Stimulated activated CD4-positive, alpha-beta T cell treated with anti-CD3 and anti-CD28 coated beads, TNF-alpha, amount 100 ng/mL, for 4 hours (primary cell): ENCODE measurements at places on chromosomes 3 and 15.

GRCh38 chr15:73362900-73363299 lies 5.9 kb downstream of the HCN4 start:
- DNase-seq: no peak

- DNase-seq: no peak
Measured at GRCh38 chr3:11553436-11554235, 90.1 kb downstream of the VGLL4 start.

DNA sequence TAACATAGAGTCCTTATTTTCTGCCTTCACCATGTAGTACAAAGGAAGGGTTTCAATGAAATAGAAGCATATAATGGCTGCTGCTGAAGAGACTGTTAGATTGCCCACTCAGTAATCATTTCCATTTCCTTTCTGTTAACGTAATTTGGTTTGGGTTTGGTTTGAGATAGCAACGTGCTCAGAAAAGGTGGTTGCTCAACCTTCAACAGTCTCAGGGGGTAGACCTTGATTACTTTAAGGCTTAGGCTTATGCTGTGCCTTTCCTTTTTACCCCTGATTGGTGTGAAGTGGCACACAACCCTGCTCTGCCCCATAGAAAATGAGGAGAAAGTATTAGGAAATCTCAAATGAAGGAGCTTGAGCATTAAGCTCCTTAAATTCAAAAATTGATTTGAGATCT lies 163.7 kb upstream of the TP63 start:
- no peak for DNase-seq

GRCh38 chr3:14549256-14549919 lies 9.2 kb upstream of the GRIP2 start:
- DNase-seq: no peak

DNA sequence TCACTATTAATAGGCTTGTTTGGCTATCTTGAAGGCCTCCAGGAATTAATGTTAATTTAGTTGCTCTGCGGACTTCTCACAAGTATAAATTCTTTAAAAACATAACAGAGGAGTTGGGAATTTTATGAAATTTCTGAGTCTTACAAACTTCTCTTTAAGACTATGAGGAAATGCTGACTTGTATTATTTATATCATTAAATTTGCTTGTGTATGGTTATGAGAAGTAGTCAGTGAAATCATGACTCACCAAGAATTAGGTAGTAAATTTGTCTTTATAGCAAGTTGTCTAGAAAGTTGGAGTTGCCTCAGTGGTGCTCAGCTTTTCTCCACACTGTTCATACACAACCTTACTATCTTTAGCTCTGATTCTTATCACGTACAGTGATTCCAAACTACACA lies 26.5 kb downstream of the PHLDB2 start:
- no peak for DNase-seq

DNA sequence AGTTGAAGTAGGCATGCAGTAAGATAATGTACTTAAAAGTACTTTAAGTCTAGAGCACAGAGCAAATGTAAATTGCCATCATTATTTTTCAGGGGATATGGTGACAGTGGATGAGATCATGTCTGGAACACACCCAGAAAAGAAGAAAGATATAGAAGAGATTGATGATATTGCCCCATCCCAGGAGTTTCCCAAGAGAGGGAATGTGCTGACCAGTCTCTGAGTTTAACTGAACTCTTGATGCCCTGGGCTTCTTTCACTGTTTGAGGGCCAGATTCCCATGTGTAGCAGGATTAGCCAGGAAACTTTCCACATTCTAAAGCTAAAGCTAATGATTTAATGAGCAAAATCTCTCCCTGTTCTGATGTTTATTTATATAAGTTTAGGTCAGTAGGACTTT lies 366.8 kb upstream of the UMPS start:
- no peak for DNase-seq

- no peak for DNase-seq
Measured at GRCh38 chr3:35524856-35525255, 114.5 kb upstream of the ARPP21 start.

- DNase-seq: no peak
Measured at GRCh38 chr3:72658466-72659100, 189.7 kb downstream of the SHQ1 start.

DNA sequence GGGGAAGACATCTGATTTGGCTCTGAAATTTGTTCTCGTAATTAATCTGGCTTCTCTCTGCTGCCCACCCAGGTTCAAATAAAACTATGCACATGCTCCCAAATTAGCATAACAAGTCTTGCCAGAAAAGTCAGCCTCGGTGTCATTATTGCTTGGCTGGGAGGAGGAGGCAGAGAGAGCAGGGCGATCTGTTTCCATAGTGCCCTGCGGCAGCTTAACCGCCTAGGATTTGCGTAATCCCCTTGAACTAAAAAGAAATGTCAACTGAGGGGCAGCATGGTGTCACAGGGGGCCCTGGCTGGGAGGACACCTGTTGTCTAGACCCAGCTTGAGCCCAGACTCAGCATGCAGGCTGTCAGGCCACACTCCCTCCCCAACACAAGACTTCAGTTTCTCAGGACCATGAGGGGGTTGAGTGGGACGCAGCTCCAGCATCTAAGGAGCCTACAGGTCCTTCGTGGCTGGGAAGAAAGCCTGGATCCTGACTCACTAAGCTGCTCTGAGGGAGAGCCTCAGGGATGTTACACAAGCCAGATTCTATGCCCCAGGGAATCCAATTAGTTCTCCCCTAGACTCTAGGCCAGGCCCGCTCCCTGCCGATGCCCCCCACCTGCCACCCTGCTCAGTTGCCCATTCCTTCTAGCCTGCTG lies 17.3 kb downstream of the MRPS11 start:
- DNase-seq: no peak

DNA sequence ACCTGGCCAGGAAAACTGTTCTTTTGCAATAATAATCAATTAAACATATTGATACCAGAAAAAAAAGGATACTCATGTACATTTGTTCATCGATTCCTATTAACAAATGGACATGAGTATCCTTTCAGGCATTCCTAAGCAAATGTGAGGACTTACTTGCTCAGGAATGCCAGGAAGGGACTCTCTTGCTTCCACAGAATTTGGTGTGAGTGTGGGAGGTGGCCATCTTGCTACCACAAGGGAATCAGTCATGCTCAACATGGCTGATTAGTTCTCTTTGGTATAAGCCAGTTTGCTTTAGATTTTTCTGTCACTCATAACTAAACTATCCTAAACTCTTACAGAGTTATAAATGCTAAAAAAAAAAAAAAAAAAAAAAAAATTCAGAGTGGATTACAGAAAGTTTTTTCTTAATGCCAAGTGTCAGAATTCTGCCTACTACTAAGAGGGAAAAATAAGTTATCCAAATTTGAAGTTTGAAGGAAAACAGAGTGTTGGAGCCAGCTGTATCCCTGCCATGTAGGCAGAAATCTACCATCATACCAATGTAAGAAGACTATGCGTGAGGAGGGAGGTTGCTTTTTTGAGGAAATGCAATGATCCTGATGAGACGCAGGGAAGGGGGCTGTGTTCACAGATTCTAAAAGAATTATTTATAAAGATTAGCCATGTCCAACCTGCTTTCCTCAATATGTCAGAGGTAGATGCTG lies 98.7 kb downstream of the PLD1 start:
- DNase-seq: no peak

GRCh38 chr15:64800476-64800875 lies 25.0 kb downstream of the PIF1 start:
- DNase-seq: no peak

- DNase-seq: no peak
Measured at GRCh38 chr15:23572844-23573243, 7.4 kb downstream of the MKRN3 start.

DNA sequence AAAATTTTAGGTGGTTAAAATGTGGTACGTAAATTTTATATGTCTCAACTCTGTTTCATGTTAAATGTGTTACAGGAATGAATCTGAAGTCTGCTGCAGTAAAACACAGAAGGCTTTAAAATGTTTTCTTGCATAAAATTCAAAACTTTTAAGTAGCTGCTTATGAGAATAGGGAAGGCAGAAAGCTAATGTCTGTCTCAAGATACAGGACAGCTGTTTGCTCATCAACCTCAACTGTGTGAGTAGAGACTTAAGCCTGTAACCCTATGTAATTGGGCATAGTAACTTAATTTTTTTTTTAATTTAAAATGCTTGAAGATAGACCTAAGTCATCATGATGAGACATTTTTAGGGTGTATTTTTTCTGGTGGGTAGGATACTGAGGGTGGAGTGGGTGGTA lies 38.9 kb downstream of the ZFAND6 start:
- no peak for DNase-seq

DNA sequence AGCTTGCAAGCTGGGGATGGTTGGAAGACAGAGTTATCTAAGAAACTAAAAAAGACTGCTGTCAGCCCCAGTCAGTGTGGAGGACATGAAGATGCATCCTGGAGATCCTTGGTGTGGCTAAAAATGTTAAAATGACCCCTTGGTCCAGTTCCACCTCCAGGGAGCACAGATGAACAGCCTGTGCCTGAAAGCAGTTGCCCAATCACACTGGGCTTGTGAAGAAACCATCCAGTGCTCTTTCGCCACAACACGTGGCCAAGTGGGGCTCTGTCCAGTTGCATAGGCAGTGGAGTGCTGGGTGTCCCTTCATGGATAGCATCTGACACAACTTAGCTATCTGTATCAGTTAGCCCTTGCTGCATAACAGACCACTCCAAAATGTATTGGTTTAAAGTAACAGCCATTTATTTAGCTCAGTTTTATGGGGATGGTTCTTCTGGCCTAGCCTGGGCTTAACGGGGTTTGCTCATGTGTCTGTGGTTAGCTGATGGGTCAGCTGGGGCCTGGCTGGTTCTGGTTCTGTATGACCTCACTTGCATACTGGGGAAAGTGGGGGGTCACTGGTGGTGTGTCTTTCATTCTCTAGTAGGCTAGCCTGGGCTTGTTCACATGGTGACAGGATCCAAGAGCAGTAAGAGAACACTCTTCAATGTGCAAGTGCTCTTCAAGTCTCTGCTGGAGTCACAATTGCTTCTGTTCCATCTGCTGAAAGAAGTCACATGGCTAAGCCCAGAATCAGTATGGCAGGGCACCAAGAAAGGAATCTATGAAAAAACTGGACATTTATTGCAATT lies 226.2 kb downstream of the PDCD6IP start:
- no peak for DNase-seq

GRCh38 chr3:173587055-173587454 lies 189.5 kb downstream of the NLGN1 start:
- no peak for DNase-seq

- no peak for DNase-seq
Measured at GRCh38 chr3:173659972-173660371, 262.4 kb downstream of the NLGN1 start.

- DNase-seq: no peak
Measured at GRCh38 chr15:64651601-64652191, 123.7 kb downstream of the RBPMS2 start.

- no peak for DNase-seq
Measured at GRCh38 chr15:62929000-62929357, 113.6 kb upstream of the TPM1 start.

GRCh38 chr3:159186581-159186980 lies 384.7 kb downstream of the MFSD1 start:
- DNase-seq: no peak

GRCh38 chr3:194540274-194540905 lies 53.6 kb upstream of the ATP13A3 start:
- no peak for DNase-seq

DNA sequence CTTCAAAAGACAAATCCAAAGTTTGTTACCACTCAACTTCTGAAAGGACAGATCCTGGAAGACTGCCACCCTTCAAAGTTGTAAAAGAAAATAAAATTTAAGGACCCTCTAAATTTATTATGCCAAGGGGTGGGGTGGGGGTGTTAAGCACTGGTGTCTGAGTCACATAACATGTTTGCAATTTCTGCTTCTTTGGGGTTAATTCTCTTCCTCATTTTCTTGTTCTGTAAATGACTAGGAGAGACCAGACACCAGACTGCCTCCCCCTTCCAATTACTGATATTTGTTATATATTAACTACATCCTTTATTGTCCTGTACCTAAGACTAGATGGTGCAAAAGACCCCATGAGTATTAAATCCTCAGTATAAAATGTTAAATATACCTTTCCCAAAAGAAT lies 242.8 kb downstream of the ZNF385D start:
- DNase-seq: no peak

DNA sequence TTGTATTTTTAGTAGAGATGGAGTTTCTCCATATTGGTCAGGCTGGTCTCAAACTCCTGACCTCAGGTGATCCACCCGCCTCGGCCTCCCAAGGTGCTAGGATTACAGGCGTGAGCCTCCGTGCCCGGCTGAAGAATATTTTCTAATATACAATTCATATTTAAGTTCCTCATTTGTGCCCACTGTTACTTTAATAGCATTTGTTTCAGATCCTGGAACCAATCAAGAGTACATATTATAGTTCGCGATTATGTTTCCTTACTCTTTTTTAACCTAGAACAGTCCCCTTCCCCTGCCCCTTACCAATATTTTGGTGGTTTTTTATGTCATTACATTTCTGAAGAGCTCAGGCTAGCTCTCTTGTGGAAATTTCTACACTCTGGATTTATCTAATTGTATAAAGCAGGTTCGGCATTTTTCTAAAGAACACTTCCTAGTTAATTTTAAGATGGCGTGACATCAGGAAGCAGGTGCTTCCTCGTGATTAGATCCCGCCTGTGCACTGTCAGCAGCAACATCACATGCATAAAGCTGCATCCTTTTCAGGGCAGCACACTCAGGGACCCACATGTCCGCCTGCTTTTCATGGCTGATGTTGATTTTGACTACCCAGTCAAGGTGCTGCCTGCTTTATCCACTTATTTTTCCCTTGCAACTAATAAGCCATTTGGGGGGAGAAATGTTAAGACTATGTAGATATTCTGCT lies 88.7 kb upstream of the EPHB3 start:
- no peak for DNase-seq

DNA sequence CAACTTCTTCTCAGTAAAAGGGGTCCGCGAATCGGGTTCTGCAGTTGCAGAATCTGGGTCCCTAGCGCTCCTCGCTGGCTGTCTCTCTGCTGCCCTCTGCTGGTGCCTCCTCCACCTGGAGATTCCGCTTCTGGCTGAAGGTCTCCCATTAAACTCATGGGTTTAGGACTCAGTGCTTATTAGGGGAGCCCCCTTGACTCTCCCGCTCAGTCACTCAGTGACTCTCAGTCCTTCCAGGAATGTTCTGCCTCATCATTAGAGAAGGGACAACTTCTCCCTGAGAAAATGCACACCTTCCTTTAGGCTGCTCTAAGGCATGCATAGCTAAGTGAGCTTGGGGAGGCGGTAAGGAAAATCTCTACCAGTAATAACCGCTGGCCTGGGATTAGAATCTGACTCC lies 7.1 kb downstream of the CPN2 start:
- DNase-seq: peak; percentile 38

GRCh38 chr3:194030372-194030771 lies 105.6 kb upstream of the HES1 start:
- DNase-seq: no peak

GRCh38 chr15:75891895-75892294 lies 11.8 kb upstream of the FBXO22 start:
- no peak for DNase-seq

DNA sequence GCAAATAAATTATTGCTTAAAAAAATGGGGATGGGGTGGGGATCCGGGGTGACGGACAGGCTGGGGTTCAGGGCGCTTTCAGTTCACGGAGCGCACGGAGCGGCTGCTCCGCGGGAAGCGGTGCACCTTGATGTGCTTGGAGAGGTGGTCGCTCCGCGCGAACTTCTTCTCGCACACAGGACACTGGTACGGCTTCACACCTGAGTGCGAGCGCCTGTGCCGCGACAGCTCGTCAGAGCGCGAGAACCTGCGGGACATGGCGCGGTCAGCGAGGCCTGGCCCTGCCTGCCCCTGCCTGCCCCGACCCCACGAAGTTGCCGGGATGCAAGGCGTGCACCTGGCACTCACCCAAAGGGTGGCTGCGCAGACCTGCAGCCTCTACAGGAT lies 13.6 kb downstream of the KLF15 start:
- no peak for DNase-seq

GRCh38 chr3:66499881-66500575 lies 794 bp downstream of the LRIG1 start:
- peak; percentile 43 for DNase-seq
